GM23338 (cell line): ENCODE measurements at places on chromosomes 7 and 10. TPM values are rescaled to one million over a fixed set of nuclear protein-coding genes. Genes with fewer than 3 reads are reported as not detected.
A peak's percentile ranks its signal among the peaks of the same experiment; 100 is the strongest.

DNA sequence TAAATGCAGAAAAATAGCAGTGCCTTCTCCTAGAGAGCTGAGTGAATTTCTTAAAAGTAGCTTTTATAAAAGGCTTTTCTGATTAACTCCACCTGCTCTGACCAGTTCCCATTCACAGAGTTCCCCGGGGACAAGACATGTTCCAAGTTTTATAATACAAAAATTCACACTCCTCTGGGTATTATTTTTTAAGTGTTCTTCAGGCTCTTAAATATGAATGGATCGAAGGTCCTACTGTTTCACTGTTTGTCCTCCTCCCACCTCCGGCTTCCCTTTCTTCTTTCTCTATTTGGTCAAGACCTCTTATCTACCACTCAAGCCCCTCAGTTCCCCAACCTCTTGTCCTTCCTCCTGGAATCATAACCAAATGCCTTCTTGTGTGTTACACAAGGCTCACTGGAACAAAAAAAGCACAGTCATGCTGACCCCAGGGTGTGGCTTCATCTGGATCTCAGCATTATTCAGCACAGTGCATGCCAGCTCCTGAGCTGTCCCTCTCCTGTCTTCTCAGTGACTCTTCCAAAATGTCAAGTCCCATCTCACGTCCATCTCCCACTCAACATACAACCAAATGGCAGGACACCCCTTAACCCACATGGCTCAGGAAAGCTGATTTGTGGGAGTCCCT, 222.4 kb downstream of the SORCS1 start:
- no peaks in the 10 kb centered on the region for H3K27me3 ChIP-seq
- no peaks in the 10 kb centered on the region for H3K36me3 ChIP-seq
- no peak for DNase-seq
- H3K4me1 ChIP-seq = no peaks in the 10 kb centered on the region
- no peak overlapping the region for H3K4me3 ChIP-seq

DNA sequence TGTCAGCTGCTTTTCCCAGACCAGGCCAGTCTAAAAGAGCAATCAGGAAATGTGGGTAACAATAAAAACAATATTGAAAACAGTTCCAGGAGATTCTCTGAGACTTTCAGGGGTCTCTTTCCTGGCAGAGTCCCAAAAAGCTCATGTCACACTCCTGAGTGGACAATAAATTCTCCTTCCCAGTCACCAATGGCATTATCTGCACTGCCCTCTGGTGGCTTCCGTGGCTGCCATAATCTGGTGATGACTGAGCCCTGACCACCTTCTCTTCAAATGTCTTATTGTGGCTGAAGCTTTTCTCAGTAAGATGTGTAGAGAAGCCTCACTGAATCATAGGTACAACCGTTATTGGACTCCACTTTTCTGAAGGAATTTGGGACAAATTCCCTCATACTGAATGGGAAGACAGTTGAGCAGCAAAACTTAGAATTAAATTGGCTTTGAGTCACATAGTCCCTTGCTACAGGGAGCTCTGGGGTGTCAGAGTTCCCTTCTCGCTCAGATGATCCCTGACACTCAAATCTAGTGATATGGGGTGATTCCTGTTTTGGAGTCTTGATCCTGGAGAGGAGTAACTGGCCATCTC, 24.4 kb upstream of the ASAH2 start:
- no peak overlapping the region for H3K4me3 ChIP-seq
- no peaks in the 10 kb centered on the region for H3K27me3 ChIP-seq
- DNase-seq = peak; percentile 51
- H3K27ac ChIP-seq = no peak overlapping the region
- H3K36me3 ChIP-seq = no peaks in the 10 kb centered on the region

DNA sequence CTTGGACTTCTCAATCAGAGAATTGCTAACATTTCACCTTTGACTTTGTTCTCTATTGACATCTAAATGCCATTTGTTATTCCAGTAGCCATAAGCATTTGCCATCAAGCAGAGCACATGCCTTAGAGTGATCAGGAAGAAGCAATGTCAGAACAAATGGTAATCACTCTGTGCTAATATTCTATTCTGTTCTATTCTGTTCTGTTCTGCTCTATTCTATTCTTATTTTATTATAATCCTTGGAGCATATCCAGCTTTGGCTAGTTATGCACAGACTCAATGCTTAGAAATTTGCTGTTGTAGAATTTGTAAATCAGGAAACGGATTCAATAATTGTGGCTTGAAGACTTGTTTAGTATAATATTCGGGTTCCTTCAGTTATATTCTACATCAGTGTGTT, 175.4 kb downstream of the EXOC4 start:
- H3K27ac ChIP-seq = no peak overlapping the region
- H3K27me3 ChIP-seq = no peaks in the 10 kb centered on the region
- H3K4me1 ChIP-seq = peaks cover 29% of the 10 kb centered on the region
- no peak overlapping the region for H3K4me3 ChIP-seq
- H3K36me3 ChIP-seq = no peaks in the 10 kb centered on the region
- DNase-seq = no peak

DNA sequence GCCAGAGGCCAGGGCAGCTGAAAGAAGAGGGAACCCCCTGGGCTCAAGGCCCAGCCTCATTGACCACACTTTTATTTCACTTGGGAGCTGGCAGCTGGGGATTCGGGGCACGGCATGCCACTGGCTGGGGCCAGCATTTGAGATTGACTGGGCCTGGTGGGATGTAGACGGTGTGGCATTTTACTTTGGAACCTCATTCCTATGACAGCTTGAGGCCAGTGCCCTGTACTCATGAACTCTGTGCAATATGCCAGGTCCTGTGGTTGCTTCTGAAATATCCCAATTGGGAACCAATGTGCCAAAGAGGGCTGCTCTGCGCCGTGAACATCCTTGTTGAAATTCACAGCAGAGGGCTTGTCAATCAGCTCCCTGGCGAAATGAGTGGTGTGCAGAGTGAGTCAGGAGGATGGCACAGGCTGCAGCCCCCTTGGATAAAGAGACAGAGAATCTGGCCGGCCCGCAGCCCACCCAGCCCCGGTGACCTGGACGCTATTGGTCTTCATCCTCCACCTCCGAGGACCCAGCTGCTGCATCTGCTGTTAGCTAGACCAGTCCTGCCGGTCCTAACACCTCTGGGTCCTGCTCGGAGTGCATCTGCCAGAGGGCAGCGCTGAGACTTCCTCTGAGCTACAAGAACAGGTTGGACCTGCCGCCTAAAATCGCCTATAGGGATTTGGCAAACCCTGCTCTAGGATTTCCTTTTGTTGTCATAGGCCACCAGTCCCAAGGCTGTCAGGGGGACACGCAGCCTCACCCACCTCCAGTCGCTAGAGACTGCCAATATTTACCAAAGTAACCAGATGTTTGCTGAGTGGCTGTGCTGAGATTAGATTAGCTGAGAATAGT, 58.0 kb downstream of the PRKAG2 start:
- peak; percentile 22 for DNase-seq
- H3K27ac ChIP-seq = no peak overlapping the region
- no peak overlapping the region for H3K4me3 ChIP-seq
- H3K36me3 ChIP-seq = no peaks in the 10 kb centered on the region

DNA sequence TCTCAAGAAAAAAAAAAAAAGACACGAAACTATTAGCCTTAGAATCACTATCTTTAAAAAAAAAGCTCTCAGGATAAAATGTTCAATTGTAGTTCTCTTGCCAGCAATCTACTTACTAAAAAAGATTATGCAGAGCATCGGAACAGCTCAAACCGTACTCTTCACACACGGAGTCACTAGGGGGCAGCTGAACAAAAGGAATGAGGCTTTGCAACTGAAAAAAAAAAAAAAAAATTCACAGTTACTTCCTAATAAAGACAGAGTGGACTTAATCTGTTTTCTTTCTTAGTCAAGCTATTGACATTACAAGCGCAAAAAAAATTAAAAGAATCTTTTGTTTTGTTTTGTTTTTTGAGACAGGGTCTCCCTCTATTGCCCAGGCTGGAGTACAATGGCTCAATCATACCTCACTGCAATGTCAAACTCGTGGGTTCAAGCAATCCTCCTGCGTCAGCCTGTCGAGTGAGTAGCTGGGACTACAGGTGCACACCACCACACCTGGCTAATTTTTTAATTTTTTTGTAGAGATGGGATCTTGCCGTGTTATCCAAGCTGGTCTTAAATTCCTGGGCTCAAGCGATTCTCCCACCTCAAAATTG, 11.5 kb downstream of the PMS2 start:
- H3K4me1 ChIP-seq = no peaks in the 10 kb centered on the region
- DNase-seq = peak; percentile 67
- no peak overlapping the region for H3K4me3 ChIP-seq
- peaks cover 42% of the 10 kb centered on the region for H3K36me3 ChIP-seq
- H3K27ac ChIP-seq = no peak overlapping the region
- no peaks in the 10 kb centered on the region for H3K27me3 ChIP-seq

GRCh38 chr7:55185941-55186609, 167.3 kb downstream of the EGFR start:
- no peak overlapping the region for H3K27ac ChIP-seq
- H3K4me3 ChIP-seq = no peak overlapping the region
- H3K27me3 ChIP-seq = no peaks in the 10 kb centered on the region
- no peaks in the 10 kb centered on the region for H3K36me3 ChIP-seq

GRCh38 chr7:73851410-73852338, 9.3 kb upstream of the TMEM270 start:
- no peaks in the 10 kb centered on the region for H3K36me3 ChIP-seq
- DNase-seq = no peak

The PTPN20 gene
- not detected in 2 replicates for total RNA-seq

- no peak overlapping the region for H3K4me3 ChIP-seq
- no peaks in the 10 kb centered on the region for H3K4me1 ChIP-seq
- no peak for DNase-seq
- H3K27me3 ChIP-seq = no peaks in the 10 kb centered on the region
These were observed 503.5 kb downstream of the KIF20B start for GRCh38 chr10:90204956-90205314.

DNA sequence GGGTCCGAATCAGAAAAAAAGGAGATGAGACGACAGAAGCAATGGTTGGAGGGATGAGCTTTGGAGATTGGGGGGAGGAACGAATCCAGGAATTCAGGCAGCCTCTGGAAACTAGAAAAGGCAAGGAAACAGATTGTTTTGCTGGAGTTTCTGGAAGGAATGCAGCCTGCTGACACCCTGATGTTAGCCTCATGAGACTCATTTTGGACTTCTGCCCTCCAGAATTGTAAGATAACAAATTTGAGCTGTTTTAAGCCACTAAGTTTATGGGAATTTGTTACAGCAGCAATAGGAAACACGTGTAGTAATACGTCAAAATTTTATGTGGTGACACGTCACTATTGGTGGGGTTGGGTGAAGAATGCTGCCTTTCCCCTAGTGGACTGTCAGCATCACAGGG, 25.6 kb upstream of the NPS start:
- no peak for DNase-seq
- H3K27me3 ChIP-seq = no peaks in the 10 kb centered on the region
- no peak overlapping the region for H3K27ac ChIP-seq
- no peaks in the 10 kb centered on the region for H3K36me3 ChIP-seq
- H3K4me3 ChIP-seq = no peak overlapping the region

- H3K36me3 ChIP-seq = no peaks in the 10 kb centered on the region
- H3K4me3 ChIP-seq = no peak overlapping the region
- H3K27me3 ChIP-seq = no peaks in the 10 kb centered on the region
- H3K27ac ChIP-seq = no peak overlapping the region
These were observed 894.4 kb downstream of the KCNMA1 start for GRCh38 chr10:76743169-76743568.

DNA sequence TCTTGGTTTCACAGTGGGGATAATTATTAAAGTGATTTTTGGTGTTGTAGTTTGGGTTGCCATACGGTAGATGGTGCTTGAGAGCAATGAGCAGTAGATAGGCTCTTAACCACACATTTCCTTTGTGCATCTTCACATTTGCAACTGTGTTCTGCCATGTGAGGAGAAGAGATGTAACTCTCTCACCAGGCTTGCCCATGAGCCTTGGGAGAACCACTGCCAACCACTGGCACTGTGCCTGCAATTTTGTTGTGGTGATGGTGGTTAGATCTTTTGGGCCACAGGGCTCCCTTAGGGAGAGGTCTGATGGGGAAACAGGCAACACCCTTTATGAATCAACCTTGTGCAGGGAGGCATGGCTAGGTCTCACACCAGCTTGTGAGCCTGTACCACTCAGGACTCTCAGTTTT, 204.3 kb downstream of the CCDC7 start:
- H3K36me3 ChIP-seq = no peaks in the 10 kb centered on the region; the same call in 1 of the 2 replicates
- H3K4me3 ChIP-seq = no peak overlapping the region
- H3K27me3 ChIP-seq = no peaks in the 10 kb centered on the region
- H3K4me1 ChIP-seq = no peaks in the 10 kb centered on the region
- H3K27ac ChIP-seq = no peak overlapping the region
